Progenitor cell of endocrine pancreas (in vitro differentiated cells): ENCODE measurements at places on chromosomes 16 and 17.

DNA sequence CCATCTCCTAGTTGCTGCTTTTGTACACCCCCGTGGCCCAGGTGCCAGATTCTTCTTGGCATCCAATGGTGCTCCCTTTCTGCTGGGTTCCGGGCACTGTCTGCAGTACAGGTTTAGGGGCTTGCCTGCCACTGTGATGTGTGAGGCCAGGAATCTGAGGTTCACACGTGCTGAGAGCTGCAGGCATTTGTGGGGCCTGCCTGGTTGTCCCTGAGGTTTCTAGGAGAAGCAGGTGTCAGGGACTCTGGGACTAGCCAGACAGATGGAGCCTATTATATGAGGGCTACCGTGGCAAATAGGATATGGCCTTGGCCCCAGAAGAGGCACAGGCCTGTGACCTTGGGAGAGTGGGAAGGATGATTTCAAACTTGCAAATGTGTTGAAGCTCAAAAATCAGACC, 29.3 kb downstream of the NDEL1 start:
- no peak for DNase-seq

GRCh38 chr17:66373944-66374817, 71.8 kb downstream of the PRKCA start:
- no peak for DNase-seq

DNA sequence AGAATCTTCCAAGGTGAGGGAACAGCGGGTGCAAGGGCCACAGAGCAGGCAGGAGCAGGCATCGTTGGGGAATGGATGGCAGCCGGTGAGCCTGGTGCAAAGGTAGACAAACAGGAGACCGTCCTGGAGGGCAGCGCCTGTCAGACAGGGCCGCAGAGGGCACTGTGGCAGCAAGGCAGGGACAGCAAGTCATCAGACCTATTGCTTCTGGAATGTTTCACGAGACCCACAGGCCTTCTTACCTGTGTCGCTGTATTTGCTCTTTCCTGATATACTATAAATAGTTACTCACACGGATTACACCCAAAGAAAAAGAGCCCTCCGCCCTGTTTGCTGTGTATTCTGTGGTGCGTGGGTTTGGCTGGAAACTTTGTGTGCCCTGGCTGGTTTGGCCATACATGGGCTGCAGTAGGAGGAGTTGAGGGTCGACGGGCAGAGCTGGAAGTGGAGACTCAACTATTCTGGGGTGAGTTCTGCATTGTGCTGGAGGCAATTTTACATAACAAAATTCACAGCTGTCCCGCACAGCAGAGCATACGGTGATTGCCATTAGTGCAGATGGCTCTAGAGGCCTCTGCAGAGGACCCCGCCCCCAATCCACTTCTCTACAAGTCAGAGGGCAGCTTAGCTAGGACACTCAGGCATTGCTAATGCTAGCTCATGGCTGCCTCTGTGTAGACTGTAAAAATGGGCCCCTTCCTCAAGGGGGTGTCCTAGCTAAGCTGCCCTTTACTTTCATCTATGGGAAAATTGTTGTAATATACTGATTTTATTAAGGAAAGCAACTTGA, 18.6 kb upstream of the POLR3E start:
- no peak for DNase-seq

- no peak for DNase-seq
Observed at GRCh38 chr17:82415786-82416185, 2.4 kb upstream of the HEXD start.

- DNase-seq: no peak
Observed at GRCh38 chr17:22265807-22266206, 573.5 kb downstream of the KCNJ18 start.

DNA sequence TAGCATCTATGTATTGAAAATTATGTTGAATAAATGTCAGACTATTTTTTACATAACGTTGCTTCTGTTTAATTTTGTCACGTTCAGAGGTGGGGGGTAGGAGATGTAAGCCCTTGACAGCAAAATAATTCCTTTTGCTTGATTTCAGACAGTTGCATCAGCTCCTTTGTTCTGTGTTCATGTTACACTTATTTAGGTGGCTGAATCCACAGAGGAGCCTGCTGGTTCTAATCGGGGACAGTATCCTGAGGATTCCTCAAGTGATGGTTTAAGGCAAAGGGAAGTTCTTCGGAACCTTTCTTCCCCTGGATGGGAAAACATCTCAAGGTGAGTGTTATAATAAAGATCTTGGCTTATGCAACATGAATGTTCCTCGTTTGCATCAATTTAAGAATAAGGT, 4.5 kb downstream of the HERPUD1 start:
- DNase-seq: no peak
